ENCODE measurements at places on chromosomes 2 and 18.

- DNase-seq: no peak
Observed at GRCh38 chr2:148906124-148906523, 31.1 kb downstream of the KIF5C start.

- DNase-seq: no peak
Observed at GRCh38 chr2:204486805-204487204, 58.5 kb upstream of the PARD3B start.

- DNase-seq: no peak
Observed at GRCh38 chr2:233839447-233839820, 14.9 kb downstream of the HJURP start.

DNA sequence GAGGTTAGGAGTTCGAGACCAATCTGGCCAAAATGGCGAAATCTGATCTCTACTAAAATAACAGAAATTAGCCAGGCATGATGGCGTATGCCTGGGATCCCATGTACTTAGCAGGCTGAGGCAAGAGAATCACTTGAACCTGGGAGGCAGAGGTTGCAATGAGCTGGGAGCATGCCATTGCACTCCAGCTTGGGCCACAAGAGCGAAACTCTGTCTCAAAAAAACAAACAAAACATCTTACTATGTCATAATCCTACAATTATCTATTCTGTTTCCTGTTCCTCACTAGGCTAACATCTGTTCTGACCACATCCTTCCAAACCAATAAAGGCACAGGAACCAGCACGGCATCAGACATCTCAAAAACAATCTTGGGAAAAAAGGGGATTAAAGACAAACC lies 361.8 kb upstream of the UBE2E3 start:
- no peak for DNase-seq

- DNase-seq: peak; percentile 11
Observed at GRCh38 chr2:55420439-55420725, 726 bp upstream of the CCDC88A start.

GRCh38 chr2:1736997-1737480 lies 7.3 kb downstream of the PXDN start:
- DNase-seq: no peak

DNA sequence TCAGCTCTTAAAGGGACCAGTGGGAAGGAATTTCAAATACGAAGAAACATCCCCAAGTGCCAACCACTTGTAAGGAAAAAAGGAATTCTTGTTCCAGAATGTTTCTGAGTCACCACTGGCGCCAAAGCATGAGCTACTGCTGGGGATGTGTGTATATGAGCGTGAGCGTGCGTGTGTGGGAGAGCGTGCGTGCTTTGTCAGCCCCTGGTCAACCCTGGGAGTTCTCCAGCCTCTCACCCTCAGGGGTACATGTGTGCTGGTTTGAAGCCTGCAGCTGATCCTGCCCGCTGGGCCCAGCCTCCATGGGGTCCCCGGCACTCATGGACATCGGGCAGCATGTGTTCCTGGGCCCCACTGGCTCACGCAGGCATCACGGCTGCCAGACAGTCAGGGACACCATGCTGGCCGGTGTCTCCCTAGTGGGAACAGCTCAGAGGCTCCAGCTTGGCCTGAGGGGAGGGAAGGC lies 17.1 kb downstream of the HS6ST1 start:
- no peak for DNase-seq

GRCh38 chr2:36462311-36462935 lies 106.8 kb downstream of the CRIM1 start:
- DNase-seq: no peak

GRCh38 chr2:48113767-48114166 lies 207.5 kb upstream of the FBXO11 start:
- DNase-seq: no peak

DNA sequence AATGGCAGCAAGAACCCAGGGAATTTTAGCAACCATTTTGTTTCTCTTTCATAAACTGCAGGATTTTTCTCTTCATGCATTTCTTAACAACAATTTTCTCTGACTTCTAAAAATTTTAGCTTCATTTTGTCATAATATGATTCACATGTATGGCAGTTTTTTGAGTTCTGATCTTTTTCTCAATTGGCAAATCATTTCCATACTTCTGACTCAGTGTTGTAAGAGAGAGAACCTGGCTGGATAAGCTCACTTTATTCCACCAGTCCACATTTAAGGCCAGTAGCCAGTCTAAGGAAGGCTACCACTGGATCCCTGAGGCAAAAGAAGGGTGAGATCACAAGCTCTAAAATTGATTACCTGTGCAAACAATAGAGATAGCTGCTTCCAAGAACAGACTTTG lies 42.8 kb upstream of the COL3A1 start:
- DNase-seq: no peak

DNA sequence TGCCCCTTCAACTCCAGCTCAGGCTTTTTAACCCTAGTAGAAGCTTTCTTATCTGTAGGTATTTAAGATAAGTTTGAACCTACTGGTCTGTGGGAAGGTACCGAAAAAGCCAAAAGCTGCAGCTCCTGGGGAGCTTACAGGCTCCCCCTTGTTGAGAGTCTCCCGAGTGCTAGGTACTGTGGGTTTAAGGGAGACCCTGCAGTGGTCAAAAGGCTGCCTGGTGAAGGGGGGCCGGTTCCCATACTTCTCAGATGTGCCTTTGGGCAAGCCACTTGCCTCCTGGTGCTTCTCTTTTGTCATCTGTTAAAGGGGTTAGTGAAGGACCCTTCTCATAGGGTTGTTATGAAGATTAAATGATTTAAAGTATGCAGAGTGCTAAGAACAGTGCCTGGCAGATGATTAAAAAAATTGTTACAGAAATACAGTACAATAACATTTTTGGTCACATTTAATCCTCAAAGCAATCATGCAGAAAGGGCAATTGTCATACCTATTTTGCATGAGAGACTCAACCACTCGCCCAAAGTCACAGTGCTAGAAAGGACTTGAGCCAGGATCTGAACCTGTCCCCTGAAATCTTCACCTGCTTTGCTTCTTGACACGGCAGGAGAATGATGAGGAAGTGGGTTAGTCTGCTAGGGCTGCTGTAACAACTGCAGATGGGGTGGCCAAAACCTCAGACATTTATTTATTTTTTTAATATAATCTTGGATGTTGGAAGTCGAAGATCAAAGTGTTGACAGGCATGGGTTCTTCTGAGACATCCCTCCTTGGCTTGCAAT lies 62.5 kb downstream of the NEDD4L start:
- DNase-seq: no peak

DNA sequence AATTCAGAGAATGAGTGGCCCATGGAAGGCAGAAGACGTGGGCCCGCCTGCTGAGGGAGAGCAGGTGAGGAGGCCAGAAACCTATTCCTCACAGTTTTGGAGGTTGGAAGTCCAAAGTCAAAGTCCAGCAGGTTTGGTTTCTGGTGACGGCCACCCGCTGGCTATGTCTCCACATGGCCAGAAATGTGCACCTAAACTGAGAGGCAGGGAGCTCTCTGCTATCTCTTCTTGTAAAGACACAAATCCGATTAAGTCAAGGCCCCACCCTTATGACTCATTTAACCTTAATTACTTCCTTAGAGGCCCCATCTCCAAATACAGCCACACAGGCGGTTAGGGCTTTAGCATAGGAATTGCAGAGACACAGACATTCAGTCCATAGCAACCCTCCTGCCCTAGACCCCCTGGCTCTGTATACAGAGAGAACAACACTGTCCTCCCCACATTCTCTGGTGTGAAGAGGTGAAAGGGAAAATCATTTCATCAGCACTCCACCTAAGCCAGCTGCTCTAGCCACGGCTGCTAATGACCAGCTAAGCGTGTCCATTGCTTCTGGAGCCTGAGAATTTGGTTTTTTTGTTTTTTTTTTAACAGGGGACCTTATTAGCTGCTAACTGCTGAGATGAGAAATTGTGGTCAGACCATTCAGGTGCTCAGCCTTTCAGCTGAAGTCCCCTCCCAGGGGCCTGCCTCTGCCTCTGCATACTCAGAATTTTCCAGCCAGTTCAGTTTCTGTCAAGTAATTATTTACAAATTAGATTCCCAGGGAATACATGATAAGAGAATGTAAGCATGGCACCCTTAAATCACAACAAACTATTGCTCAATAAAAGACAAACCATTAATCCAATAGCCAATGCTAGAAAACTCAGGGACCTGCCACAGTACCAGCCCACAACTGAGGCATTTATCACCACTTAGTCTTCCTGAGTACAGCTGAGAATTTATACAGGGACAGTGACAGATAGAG lies 368.7 kb upstream of the ID2 start:
- no peak for DNase-seq

- DNase-seq: no peak
Observed at GRCh38 chr2:67179526-67179925, 217.6 kb upstream of the ETAA1 start.

DNA sequence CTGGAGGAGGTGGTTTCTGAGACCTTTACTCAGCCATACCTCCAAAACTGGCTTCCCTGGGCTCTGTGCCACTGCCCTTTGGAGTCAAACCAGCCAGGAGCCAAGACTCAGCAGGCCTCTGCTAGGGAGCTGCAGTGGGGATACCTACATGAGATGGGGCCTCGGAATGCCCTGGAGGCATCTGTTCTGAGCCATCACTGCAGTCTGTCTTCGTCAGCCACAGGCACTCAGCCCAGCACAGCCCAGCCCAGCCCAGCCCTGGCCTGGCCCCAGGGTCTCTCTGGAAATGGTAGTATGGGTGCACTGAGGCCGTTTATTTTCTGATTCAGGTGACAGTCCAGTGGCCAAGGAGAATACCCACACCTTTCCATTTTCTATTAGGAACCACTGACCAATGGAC lies 209.8 kb downstream of the CELF4 start:
- no peak for DNase-seq

- DNase-seq: no peak
Observed at GRCh38 chr18:79590191-79591031, 89.2 kb upstream of the CTDP1 start.

DNA sequence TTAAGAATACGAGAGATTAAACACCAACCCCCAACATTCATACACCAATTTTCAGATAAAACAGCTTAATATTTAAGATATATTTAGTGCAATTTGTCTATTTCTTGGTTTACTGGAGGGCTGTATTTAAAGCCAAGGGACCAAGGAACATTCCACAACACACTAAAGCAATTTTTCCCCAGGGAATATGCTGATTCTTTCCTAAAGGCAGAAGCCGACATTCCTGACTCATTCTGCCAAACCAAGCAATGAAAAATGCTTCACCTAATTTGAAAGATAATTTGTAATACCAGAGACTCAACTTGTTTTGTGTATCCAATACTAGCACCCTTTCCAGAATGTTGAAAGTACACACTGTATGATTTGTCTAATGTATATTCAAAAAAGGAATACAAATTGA lies 1267.6 kb upstream of the PIK3C3 start:
- DNase-seq: no peak

DNA sequence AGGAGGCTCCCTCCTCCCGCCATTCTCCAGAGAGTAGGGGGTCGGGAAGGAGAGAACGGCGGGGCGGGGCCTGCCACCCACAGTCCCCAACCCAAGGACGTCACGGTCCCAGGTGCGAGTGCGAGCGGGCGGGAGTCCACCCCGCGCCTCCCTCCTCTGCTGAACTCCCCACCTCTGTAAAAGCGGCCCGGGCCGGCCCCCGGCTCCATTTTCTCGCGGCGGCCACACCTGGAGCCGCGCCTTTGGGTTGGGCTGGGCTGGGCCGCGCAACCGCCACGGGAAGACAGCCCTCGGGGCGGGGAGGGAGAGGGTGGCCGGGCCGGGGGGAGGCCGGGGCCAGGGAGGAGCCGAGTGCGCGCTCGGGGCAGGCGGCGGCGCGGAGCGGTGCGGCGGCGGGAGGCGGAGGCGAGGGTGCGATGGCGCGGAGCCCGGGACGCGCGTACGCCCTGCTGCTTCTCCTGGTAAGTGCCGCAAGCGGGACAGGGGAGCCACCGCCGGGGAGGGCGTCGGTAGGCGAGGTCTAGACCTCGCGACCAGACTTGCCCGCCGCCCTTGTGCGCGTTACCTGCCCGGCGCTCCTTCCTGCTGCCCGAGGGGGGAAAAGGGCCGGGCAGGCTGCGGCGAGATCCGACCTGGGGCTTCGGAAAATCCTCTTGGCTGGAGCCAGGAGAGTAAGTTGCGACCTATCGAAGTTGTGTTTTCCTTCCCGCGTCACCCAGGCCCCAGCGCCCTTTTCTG lies at the start of gene DSG2:
Gene DSG2, plus strand, starts transcription at position 342 of the 738 bp plus-strand sequence. Its CDS starts 75 bp downstream, at position 417.
- DNase-seq: peak; percentile 49

- no peak for DNase-seq
Observed at GRCh38 chr2:28670856-28671255, 80.8 kb upstream of the PPP1CB start.

DNA sequence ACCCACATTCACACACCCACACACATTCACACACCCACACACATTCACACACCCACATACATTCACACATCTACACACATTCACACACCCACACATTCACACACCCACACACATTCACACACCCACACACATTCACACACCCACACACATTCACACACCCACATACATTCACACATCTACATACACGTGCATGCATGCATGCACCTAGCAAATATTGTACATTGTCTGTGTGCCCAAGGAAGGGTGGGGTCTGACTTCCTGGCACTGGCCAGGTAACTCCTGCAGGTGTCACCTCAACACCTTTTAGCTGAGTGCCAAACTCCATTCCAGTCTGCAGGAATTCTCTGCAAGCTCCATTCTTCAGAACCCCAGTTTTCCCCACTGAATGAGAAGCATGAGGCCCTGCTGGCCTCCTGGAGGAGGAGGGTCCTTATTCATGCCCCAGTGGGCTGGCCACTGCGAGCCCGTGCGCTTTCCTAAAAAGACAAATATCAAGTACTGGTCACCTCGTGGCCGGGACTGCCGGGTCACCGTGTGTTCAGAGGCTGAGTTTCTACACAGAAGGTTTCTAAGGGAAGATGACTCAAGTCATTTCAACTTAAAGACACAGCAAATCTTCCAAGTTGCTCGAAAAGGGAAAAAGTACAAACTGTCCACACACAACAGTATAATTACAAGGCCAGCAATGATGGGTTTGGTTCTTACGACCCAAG lies 131.5 kb downstream of the HDAC4 start:
- DNase-seq: peak; percentile 69

- no peak for DNase-seq
Observed at GRCh38 chr2:48358982-48359381, 171.0 kb upstream of the STON1 start.

DNA sequence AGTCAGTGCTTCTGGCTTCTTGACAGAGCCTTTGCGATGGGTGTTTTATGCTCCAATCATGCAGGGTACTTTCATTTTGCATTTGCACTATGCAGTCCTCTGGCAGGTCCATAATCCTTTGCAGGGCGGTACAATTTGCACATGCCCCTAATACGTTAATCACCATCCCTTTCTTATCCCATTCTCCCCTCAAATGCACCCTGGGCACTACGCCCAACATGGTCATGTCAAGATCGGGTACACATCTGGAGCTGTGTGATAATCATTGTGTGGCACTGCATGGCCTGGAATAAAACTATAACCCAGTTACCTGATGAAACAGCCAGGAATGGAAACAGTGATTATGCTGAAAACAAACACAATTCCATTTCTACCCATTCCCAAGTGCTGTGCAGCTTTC lies 27.7 kb downstream of the LOXHD1 start:
- no peak for DNase-seq

All from suppressor macrophage (primary cell).